ENCODE measurements at places on chromosomes 1 and 21.
A peak's percentile ranks its signal among the peaks of the same experiment; 100 is the strongest.

- DNase-seq: no peak
These were observed 5.6 kb upstream of the SAMSN1 start for GRCh38 chr21:14551741-14552140.

GRCh38 chr1:201966171-201966570, 10.9 kb downstream of the TIMM17A start:
- no peak for DNase-seq

DNA sequence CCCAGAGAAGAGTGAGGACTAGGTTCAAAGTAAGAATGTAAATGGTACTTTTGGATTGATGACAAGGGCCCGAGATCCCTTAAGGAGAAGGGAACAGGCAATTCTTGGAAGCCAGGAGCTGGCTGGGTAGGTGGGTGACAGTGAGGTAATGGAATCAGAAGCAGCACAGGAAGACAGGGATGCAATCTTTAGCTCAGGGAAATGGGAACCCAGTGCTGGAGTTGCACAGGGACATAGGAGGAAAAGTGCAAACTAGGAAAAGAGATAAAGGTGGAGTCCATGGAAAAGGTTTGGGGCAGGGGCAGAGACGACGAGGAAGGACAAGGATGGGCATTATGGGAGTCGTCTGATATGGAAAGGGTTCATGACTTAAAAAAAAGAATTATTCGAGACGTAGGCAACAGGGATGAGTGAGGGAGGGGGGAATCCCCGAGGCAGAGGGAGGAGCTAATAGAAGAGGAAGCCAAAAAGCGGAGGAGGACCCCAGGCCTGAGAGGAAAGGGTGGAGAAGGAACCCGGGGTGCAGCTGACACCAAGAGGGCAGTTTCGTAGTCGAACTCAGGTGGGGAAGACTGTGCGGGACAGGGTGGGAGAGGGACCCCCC, 495 bp downstream of the PI4KB start:
- DNase-seq: peak; percentile 57

DNA sequence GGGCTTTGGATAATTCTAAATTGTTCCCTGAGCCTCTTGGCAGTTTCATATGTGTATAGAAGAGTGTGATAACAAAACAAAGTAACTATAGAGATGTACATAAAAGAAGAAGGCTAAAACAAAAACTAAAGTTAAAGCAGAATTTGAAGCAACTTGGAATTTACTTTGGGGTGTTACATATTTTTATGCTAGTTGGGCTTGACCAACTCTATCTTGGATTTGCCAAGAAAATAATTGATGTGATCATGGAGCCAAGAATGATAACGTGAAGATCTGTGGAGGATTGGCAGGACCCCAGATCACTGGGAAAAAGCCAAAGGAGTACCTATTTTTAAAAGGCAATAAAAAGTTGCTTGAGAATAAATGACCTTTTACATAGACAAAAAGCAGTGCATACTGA, 206.9 kb downstream of the LMO4 start:
- DNase-seq: no peak
